ENCODE measurements at places on chromosomes 2 and 18. TPM values are rescaled to one million over a fixed set of nuclear protein-coding genes. Genes with fewer than 3 reads are reported as not detected.

The IL1RL2 gene
- total RNA-seq = not detected

DNA sequence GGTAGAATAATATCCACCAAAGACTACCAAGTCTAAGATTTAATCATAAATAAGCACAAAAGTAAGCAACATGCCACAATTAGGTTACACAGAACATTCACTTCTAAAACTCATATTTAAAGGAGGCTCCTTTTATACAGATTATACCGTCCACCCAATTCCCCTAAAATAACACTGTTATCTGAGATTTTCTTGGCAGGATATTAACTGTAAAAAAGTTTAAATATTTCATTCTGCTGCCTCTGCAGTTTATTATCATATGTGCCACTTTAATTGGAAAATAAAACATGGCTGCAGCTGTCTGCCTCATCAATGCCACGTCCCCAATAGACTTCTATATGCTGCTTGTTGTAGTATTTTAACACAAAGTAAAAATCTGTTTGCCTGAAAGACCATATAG is 140.9 kb downstream of the DTNB start:
- no peak for DNase-seq

- DNase-seq = no peak
These were observed 399.1 kb upstream of the SPRED2 start for GRCh38 chr2:65831509-65831908.

The IGFBP2 gene
- 7.6 TPM for total RNA-seq

DNA sequence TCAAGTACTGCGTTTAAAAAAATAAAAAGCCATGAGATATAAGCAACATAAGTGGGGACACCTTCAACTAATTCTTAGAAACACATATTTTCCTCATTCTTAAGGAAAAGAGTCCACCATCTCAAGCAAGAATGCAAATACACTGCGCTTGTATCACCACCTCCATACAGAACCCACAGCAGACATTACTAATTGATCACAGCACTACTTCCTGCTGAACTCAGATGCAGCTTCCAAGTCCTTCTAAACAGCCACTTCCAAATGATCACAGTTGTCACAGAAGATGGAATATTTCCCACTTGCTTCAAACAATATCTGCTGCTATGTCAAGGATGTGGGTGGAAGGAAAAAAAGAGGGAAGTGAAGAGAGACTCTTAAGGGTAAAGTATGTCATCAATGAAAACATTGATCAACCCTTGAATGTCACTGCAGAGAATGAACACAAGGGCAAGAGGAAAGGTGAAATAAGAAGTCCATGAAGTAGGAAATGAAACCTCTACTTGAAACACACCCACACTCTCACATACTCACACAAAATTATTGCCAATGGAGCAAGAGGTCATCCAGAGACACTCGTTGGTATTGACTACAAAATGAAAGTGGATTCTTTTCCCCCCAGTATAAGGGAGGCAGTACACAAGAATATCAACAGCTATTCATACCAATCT is 22.1 kb downstream of the TGFA start:
- no peak for DNase-seq

- DNase-seq = peak; percentile 78
These were observed 65.2 kb upstream of the CRIM1 start for GRCh38 chr2:36290306-36290856.

The ADRA2B gene
- total RNA-seq = not detected

The TUBA3E gene
- not detected for total RNA-seq

The UGT1A8 gene
- not detected for total RNA-seq

DNA sequence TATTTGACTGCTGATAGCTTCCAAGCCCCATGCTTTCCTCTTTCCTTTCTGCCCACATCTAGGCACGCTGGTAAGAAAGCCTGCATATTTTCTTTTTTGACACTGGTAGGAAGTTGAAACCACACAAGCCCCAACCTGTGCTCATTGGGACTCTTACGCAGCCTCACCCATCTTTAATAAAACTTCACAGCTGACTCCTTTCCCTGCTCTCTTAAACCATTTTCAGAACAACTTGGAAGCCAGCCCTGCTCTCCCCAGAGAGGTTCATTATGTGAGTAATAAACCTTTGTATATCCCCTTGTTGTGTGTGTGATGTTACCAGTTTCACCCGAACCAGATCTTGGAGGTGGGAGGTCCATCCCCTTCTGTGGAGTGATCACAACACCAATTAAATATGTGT is 268.4 kb downstream of the GPD2 start:
- no peak for DNase-seq

DNA sequence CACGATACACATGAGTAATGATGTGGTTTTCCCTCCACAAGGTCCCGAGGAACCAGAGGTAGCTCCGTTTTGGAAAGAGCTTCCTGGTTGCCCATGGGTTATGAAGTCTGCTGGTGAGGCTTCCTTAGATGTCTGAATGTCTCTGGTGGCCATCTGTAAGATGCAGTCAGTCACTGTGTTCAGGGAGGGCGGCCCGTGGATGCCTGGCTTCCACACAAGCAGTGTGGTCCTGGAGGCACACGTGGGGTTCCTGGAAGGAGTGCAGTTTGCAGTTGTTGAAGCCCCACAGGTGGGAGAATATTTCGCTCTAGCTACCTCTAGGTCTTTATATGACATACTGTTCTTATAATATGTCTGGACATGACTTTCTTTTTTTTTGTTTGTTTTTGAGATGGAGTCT is 209.0 kb downstream of the FAM210A start:
- no peak for DNase-seq

- no peak for DNase-seq
These were observed 165.9 kb upstream of the MSH6 start for GRCh38 chr2:47617028-47617427.

DNA sequence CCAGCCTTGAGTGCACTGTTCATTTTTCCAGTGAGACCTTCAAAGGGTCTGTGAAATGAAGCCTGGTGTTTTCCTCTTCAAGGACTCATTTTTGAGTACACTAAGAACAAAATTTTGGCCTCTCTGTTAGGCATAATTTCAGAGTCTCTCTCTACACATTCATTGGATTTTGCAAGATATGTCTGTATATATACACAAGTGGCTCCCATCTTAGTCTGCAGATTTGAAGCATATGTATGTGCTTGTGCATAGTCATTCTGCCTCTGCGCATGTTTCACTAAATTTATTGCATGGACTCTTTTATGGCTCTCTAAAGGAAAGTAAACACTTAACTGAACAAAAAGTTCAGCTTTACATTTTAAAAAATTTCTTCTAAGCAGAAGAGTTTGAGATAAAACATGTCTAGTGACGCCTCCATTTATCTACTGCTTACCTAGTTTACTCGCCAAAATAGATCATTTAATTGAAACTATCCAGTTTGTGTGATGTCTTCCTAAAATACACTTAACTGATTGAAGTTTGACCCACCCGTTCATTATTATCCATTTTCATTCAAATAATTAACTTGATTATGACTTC is 145.9 kb downstream of the FMNL2 start:
- no peak for DNase-seq

The INSIG2 gene
- total RNA-seq = 9.4 TPM

GRCh38 chr2:119248311-119248710 is 24.7 kb downstream of the STEAP3 start:
- DNase-seq = peak; percentile 50

DNA sequence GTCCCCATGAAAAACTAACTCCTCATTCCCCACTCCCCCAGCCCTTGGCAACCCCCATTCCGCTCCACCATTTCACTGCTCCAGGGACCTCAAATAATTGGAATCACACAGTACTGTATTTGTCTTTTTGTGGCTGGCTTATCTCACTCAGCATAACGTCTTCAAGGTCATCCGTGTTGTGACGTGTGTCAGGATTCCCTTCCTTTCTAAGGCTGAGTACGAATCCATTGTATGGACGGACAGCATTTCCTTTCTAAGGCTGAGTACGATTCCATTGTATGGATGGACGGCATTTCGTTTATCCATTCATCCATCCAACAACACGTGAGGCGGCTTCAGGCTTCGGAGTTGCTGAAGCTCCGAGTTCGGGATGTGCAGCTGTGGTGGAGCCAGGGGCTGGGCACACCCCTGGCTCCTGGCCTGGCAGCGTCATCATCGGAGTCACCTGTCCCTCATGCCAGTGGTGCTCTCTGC is 1.2 kb upstream of the ASB1 start:
- no peak for DNase-seq

Measured in M059J (cell line).